Suppressor macrophage (primary cell): ENCODE measurements at places on chromosomes 5 and 9.
A peak's percentile ranks its signal among the peaks of the same experiment; 100 is the strongest.

- no peak for DNase-seq
Observed at GRCh38 chr5:135829179-135829578, 5.3 kb upstream of the SLC25A48 start.

DNA sequence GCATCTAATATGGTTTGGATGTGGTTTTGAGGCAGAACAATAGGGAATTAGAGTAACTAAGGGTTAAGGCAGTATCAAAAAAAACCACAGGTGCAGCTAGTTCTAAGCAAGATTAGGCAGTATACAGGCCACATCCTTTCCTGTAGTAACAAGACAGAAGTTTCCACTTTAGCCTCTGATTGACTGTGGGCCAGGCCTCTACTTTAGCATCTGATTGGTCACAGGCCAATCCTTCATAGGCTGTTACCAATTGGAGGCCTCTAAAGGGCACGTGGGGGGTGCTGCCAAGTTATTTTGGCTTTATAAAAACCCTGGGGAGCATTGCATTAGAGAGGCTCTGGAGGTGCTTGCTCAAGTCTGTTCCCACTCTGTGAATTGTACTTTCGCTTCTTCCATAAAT is 144.1 kb upstream of the ST8SIA4 start:
- DNase-seq: no peak

DNA sequence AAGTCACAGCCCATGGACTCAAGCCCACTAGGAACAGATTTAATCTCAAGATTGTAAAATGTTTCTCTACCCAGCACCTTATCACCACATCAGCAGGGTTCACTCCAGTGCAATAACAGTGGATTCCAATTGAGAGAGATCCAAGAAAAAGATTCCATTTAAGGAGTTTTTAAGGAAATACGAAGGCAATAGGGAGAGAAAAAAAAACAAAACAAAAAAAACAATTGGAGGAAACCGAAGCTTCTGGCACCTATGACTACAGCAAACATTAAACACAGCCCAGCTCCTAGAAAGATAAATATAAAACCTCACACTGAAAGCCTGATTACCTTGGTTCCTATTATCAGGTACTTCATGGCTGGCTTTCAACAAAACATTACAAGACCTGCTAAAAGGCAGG is 192.7 kb downstream of the DAB2IP start:
- no peak for DNase-seq

DNA sequence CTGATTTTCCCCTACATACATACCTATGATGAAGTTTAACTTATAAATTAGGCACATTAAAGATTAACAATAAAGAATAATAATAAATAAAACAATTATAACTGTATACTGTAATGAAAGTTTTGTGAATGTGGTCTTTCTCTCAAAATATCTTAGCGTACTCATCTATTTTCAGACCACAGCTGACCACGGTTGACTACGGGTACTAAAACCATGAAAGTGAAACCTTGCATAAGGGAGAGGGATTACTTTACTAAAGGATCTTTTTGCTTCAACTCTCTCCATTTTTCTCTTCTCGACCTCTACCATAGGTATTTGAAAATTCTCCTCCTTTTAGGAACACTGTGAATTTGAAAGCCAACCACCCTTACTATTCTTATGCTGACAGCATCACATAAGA is 475.5 kb downstream of the CETN3 start:
- no peak for DNase-seq

DNA sequence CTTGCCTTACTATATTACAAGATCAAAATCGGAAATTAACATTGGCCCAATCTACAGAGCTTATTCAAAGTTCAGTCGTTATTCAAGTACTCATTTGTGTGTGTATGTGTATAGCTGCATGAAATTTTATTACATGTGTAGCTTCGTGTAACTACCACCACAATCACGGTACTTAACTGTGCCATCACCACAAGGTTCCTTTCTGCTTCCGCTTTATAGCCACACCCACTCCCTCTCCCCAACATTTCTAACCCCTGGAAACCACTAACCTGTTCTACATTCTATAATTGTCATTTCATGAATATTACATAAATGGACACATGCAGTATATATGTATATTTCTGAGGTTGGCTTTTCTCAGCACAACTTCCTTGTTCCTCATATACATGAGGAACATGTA is 4.0 kb upstream of the TEX48 start:
- peak; percentile 26 for DNase-seq

GRCh38 chr5:33794550-33795181 is 97.1 kb downstream of the ADAMTS12 start:
- DNase-seq: no peak

DNA sequence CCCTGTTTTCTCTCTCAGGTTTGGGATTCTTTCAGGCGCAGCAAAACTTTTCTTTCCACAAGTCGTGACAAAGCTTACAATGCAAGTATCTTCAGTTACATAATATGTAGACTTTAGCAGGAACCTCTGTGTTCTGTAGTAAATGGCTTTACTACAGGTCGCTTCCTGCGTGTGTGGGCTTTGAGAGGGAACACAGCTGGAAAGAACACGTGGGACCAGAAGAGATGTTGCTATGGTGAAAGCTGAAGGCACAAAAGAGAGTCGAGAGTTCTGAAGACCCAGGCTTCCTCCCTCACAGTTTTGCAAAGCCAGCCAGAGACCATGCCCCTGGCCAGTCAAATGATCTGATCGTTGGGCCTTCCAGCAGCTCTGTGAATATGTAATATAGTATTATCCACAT is 4.0 kb downstream of the ANKRD55 start:
- no peak for DNase-seq

- no peak for DNase-seq
Observed at GRCh38 chr9:84711936-84712335, 42.4 kb downstream of the NTRK2 start.

DNA sequence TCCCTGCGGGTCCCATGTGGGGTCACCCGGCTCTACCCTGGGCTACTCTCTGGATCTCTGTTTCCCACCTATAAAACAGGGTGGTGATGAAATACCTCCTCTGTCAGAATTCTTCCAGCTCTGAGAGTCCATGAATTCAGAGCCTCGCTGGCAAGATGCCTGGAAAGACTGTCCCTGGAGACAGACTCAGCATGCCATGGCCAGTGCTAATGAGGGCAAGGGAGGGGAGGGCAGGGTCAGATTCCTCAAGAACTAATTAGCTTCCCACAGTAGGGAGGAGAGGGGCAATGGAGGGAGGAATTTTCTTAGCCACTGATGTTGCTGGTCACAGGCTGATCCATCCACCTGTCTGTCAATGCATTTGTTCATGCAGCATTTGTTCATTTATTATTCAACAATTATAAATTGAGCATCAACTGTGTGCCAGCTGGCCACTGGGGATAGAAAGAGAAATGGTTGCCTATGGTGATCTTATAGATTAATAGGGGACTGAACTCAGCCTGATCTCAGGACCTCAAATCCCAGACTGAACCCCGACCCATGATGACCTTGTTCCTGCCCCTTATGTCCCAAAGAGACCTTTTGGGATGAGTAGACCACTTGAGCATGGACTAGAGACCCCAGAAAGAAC is 4.7 kb downstream of the SYNPO start:
- no peak for DNase-seq

GRCh38 chr9:88090151-88090581 is 48.1 kb downstream of the SPATA31C2 start:
- no peak for DNase-seq

GRCh38 chr5:83377131-83377865 is 94.2 kb upstream of the VCAN start:
- peak; percentile 76 for DNase-seq

DNA sequence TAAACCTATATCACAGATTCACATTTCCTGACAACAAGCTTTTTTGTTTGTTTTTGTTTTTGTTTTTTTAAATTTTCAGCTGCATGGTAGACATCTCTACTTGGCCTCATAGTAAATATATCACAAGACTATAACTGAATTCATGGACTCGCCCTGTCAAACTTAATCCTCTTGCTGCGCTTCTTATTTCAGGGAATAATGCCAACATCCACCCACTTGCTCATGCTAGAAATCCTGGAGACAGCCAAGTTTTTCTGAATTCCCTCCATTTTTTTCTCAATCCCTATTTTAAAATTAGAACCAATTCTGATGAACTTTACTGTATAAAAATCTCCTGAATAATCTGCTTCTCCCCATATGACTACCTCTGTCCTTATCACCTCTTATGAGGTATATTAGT is 283.6 kb upstream of the RPS23 start:
- DNase-seq: no peak

DNA sequence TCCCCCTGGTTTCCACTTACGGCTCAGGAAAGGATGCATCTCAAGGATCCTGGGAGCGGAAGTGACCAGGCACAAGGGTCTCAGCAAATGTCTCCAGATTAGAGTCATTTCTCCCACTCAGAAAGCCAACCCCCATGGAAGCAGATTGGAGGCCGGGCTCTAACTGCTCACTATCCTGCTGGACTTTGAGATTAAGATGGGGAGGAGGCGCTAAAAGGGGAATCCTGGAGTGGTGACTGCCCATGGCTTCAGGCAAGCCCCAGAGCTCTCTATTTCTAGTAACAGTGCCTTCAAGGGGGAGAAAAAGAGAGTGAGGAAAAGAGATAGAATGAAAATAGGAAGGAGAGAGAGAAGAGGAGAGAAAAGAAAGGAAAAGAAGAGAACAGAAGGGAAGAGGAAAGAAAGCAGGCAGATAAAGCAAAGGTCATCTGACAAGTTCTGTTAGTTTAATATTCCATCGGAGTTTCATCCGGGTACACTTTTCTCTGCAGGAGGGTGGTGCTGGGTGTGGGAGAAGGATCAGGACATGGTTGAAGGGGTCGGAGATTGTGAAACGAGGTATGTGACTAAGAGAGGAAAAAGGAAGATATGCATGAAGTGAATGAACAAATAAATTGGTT is at the start of gene AGXT2:
Gene AGXT2 (minus strand): TSS at position 165 of the 620 bp plus-strand sequence. CDS start 57 bp downstream, at position 108.
- no peak for DNase-seq

- DNase-seq: no peak
Observed at GRCh38 chr9:130213911-130214761, 41.9 kb downstream of the NCS1 start.

- peak; percentile 49 for DNase-seq
Observed at GRCh38 chr5:99023330-99023729, 94.5 kb upstream of the CHD1 start.

DNA sequence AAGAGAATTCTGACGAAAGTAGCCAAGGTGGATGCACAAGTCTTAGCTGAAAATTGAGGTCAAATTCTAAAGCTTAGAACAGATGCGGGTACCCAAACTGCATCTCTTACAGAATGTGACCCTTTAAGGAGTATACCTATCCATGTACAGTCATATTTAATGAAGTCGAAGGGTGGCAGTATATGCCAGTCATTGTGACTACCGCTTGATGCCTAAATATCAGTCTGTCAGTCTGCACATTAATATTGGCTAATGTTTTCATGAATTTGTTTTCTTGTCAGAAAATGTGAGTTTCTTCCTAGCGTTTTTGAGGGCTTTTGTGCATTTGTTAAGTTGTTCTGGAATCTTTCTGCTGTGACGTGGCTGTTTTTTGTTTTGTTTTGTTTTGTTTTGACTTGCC is 264.5 kb upstream of the ELAVL2 start:
- DNase-seq: no peak

- no peak for DNase-seq
Observed at GRCh38 chr5:59190746-59191145, 607.9 kb downstream of the RAB3C start.

DNA sequence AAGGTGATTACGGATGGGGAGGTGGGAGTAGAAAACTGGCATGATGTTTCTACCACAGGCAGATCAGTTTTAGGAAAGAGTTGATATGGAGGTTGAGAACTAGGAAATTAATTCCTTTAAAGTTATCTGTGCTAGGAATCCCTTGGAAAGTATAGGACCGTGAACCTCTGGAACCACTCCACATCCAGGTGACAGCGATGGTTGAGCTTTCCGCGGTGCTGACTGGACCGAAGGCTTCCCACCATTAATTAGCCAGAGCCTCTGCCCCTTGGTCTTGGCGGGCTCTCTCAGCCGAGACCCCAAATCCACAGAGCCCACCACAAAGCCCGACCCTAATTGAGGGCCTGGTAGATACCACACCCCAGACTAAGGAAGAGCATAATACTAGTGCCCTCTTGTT is 147.3 kb downstream of the MELK start:
- no peak for DNase-seq

DNA sequence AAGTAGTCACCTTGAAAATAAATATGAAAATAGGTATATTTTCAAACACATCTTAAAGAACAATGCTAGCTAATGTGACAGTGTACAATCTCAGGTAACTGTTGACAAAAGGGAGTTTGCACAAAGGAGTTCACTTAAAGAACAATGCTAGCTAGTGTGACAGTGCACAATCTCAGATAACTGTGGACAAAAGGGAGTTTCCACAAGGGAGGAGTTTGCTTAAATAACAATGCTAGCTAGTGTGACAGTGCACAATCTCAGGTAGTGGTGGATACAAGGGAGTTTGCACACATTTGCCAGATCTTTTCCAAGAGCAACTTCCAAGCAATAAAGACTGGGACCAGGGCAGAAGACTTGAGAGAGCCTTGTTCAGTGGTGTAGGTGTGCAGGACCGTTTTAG is 442.9 kb upstream of the FTMT start:
- DNase-seq: no peak
